NCI-H1092 treated with DMSO at 0.1 percent for 48 hours (cell line): ENCODE measurements at places on chromosomes 16 and 17.

GRCh38 chr16:46889942-46890300, 5.8 kb downstream of the GPT2 start:
- DNase-seq: no peak

DNA sequence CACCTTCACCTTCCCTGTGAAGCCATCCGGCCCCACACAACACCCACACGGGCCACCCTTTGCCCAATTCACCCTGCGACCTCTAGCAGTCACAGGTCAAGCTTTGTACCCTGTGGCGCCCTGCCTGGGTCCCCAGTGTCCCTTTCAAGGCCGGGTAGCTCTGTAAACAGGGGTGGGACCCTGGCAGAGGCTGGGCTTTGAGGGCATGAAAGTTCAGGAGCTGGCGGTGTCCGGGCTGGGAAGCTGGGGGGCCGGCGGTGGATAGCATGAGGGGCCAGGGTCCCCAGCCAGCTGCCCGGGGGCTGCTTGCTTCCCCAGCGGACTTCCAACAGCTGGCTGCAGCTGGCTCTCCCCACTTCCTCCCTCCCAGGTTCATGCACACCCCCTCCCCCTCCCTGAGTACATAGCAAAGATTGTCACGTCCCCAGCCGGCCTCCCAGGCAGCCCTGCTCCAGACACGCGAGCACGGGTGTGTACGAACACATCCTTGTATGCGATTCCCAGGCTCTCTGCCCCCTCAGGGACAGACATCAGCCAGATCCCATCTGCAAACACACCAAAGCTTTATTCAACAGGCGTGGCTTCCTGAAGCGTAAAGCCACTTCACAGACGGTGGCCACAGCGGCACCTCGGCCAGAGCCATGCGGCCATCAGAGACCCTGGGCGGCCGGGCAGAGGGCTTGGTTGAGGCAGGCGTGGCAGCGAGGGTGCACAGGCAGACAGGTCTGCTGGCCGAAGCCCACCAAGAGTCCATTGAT, 8.2 kb downstream of the NTHL1 start:
- DNase-seq: peak; percentile 24

DNA sequence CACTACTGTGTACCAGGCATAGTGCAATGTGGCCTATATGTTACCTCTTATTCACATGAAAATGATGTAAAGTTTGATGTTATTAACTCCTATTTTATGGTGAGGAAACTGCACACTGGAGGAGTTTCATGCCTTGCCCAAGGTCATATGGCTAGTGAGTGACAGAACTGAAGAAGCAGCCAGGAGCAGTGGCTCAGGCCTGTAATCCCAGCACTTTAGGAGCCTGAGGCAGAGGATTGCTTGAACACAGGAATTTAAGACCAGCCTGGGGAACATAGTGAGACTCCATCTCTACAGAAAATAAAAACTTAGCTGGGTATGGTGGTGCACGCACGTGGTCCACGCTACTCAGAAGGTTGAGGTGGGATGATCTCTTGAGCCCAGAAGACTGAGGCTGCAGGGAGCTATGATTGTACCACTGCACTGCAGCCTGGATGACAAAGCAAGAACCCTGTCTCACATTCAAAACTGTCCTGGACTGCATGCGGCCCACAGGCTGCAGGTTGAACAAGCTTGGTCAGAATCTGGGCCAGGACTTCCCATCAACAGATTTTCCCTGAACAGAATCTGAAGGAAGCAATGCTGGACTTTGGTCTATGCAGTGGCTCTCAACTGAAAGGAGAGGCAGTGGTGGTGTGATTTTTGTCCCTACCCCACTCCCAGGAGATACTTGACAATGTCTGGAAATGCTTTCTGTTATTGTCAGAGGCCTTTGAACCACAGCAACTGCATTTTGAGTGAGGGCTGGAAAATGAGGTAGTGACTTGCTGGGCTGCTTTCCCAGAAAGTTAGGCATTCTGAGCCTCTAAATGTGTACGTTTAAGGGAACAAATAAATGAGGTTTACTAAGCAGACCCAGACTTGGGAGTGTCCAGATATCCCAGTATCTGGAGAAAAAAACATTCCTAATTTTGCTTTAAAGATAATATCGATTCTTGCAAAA, 479.5 kb downstream of the TMEM114 start:
- no peak for DNase-seq

GRCh38 chr17:31373150-31374093, 18.1 kb upstream of the RAB11FIP4 start:
- peak; percentile 56 for DNase-seq

GRCh38 chr16:79307214-79307613, 293.3 kb downstream of the MAF start:
- DNase-seq: no peak

DNA sequence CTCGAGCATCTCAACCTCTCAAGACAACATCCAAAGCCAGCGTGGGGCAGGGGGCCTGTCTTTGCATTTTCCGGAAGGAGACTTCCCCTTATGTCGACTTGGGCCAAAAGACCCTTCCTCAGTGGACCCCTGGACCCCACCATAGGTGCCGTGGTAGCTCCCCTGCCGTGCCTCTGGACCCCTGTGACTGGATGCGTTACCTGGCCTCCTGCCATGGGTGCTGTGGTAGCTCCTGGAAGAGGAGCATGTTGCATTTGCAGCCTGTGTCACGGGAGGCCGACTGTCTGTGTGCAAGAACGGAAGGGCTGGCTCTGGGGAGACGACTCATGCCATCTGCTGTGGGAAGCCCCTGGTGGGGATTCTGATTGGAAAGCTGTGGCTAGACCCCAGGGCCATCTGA, 130.1 kb downstream of the FOXL1 start:
- no peak for DNase-seq

DNA sequence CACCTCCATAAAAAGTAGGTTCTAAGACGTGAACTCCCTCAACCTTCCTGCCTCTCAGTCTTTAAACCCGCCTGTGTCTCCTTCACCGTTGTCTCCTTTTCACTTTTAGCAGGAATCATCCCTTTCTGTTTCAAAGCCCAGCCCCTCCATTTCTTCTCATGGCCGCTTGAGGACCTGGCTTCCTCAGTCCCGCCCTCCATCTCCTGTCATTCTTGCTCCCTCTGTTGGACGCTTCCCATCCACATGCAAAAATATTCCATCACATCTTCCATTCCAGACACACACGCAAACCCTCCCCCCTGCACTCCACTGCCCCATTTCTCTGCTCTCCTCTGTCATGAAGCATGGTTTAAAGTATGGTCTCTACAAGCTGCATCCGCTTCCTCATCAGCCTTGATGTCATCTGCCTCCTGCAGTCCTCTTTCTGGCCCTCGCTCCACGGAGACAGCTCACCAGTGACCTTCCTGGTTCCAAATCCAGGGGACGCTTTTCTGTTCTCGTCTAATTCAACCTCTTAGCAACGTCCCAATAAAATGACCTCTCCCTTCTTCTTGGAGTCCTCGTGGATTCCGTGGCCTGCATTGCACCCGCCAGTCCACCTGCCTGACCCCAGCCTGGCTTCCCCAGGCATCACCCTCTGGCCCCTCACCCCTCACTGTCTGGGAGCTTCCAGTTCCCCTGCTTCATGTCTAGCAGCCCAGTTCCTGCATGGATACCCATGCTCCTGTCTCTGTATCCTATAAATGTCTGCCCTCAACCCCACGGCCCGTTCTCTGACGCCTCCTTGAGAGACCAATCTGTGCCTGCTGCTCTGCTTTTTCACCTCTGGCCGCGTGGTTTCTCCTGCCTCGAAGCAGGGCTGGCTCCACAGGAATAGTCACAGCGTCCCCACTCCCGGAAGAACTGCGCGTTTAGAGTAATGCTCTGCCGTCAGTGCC, 26.2 kb downstream of the ANKRD40 start:
- DNase-seq: peak; percentile 62

GRCh38 chr17:11986942-11987329, 10.3 kb downstream of the ZNF18 start:
- DNase-seq: no peak

DNA sequence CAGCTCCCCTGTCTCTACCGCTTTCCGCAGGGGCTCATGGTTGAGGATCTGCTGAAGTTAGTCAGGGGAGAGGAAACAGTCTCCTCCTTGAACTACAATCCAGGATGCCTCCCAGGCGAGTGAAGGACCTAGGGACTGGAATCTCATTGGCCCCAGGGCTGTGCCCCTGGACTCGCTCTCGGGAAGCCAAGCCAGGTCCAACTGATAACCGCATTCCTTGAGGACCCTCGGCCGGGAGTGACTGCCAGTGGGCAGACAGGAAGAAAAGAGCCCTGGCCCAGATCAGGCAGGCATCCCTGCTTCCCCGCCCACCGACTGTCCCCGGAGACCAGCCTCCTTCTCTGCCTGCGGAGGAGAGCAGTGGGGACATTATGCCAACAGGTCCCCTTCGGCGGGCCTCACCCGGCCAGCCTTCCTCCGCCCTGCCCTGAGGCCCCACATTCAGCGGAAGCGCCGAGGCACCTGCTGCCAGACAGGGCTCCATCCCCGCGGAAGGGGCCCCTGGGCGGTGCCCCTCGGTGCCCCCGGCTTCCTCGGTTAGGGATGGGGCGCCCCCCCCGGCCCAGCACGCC, 776 bp downstream of the LRRC75A start:
- no peak for DNase-seq

DNA sequence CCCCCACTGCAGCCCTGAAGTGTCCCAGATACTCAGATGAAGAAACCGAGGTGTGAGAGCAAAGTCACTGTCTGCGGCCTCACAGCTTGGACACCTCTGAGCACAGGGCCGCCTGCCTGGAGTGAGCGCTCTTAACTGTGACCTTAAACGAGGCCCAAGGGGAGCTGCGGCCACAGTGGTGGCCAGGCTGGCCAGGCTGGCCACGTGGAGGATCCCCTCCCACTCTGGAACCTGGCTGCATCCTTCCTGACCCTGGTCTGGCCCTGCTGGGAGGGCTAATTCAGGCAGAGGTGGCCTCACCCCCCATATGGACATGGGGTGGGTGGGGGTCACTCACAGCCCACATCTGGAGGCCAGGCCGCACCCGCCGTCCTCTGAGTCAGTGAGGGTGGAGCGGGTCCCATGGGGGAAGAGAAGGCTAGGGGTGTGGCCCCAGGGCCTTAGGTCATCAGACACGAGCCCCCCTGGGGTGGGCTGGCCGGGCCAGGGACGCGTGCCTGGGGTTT, 6.6 kb downstream of the VASN start:
- DNase-seq: no peak

GRCh38 chr16:50313596-50314478, 47.5 kb downstream of the ADCY7 start:
- no peak for DNase-seq

DNA sequence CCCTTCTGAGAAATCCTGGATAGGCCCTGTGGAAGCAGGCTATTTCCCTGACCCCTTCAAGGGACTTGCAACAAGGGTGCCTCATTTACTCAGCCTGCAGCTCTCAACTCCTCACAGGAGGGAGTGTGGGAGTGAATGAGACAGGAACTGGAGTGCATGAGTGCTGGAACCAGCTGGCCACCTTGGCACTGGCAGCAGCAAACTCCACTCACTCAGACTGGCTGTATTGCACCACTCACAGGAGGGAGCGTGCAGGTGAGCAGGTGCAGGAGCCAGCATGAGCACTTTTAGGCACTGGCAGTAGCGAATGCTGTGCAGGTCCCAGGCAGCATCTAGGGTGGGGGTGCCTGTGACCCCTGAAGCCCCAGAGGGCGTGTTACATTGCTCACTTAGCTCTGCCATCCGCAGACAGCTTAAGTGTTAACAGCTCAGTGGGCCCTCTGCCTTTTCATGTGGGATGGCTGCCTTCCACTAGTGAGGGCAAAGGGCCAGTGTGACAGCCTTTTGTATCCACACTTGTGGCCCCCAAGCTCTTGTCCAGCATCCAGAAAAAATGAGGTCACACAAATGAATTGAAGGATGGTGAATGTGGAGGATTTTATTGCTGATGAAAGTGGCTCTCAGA, 11.0 kb upstream of the ZNHIT3 start:
- DNase-seq: peak; percentile 16

DNA sequence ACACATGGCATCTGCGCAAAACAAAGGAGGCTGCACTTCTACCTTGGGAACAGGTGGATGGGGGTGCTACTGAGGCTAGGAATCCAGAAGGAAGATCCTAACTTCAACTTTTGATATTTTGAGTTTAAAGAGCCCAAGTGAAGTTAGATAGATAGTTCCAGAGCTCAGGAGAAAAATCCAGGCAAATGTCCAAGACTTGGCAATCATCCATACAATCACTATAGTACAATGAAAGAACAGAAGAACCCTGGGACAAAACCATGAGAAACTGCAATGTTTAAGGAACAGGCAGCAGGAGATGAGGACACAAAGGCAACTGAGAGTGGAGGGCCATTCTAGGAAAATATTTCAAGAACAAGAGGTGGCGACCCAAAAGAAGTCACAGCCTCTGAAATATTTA, 12.4 kb downstream of the CDYL2 start:
- no peak for DNase-seq

DNA sequence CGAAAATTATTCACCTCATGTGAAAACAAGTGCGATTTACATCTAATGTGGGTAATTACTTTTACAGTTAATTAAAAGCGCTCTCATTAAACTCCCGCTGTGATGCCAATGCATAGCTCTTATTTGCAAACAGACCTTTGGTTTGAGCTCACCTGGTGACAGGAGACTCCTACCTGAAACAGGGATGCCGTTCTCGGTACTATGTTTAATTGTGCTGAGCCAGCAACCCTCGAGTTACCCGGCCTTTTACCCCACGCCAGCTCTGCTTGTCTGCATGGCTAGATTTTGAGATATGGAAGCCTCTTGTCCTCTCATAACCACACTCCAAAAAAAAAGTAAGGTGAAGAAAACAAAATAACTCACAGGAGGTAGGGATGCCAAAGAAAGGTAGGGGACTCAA, 690.4 kb upstream of the RBFOX1 start:
- DNase-seq: no peak
